ENCODE measurements at places on chromosomes 7 and 10.

GRCh38 chr7:120229084-120229483 lies 43.9 kb upstream of the KCND2 start:
- no peak for DNase-seq

- DNase-seq: no peak
Observed at GRCh38 chr7:54839575-54840213, 80.7 kb upstream of the SEC61G start.

- DNase-seq: no peak
Observed at GRCh38 chr10:45008524-45009161, 7.9 kb downstream of the ZNF22 start.

DNA sequence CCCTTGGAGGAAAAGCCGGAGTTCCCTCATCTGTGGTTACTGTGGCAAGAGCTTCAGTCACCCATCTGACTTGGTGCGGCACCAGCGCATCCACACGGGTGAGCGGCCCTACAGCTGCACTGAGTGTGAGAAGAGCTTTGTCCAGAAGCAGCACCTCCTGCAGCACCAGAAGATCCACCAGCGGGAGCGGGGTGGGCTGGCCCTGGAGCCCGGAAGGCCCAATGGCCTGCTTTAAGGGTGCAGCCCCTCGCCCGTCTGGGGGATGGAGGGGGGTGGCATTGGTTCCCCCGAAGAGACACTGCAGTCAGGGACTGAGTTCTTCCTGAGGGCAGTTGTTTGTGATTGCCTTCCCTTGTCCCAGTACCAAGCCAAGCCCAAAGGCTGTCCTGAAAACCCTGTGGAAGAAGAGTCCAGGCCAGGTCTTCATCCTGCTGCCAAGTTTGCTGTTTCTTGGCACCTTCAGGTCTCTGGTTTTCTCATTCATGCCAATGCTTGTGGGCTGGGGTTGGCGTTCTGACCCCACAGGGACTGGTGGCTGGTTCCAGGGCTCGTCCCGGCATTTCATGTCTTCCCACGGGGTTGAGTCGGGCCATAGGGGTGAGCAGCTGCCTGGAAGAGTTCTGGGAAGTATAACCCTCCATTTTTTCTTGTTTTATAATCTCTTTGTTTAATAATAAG lies 7.7 kb upstream of the ZNF783 start:
- no peak for DNase-seq

- no peak for DNase-seq
Observed at GRCh38 chr7:11557627-11558026, 274.4 kb downstream of the THSD7A start.

DNA sequence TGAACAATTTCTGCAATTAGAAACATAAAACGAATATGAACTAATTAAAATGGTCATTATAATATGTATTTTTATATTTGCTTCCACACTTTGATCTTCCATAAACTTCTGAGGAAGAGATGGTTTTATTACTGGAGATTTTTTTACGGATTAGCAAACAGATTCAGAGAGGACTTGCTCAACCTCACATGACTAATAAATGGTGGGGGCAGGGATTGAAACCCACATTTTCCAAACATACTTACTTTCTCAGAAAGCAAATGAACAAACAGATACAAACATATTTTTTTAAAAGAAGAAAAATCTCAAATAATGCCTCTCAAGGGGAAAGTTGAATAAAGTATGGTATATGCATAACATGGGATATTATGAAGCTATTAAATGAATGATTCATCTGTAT lies 18.3 kb downstream of the ANKMY2 start:
- DNase-seq: no peak

GRCh38 chr10:68553138-68553537 lies 7.0 kb upstream of the TET1 start:
- no peak for DNase-seq

- DNase-seq: no peak
Observed at GRCh38 chr10:31320550-31321211, 1.7 kb downstream of the ZEB1 start.

GRCh38 chr7:48244864-48245271 lies 73.6 kb downstream of the ABCA13 start:
- DNase-seq: no peak

DNA sequence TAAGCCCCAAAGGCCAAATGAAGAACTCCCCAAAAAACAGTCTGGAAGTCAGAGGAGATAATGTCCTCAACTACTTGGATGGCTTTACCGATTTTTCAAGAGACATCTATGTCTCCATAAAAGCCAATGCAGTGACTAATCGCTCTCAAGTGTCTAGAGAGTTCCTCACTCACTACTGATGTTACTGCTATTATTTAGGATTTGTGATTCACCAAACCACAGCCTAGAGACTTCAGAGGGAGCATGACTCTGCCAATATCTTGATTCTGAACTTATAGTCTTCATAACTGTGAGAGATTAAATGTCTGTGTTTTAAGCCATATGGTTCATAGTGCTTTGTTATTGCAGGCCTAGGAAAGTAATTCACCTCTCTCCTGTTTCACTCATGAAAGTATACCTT lies 160.2 kb downstream of the IPMK start:
- no peak for DNase-seq

- DNase-seq: no peak
Observed at GRCh38 chr10:127849921-127850320, 42.8 kb downstream of the CLRN3 start.

GRCh38 chr10:31624611-31625010 lies 304.0 kb downstream of the ARHGAP12 start:
- no peak for DNase-seq

DNA sequence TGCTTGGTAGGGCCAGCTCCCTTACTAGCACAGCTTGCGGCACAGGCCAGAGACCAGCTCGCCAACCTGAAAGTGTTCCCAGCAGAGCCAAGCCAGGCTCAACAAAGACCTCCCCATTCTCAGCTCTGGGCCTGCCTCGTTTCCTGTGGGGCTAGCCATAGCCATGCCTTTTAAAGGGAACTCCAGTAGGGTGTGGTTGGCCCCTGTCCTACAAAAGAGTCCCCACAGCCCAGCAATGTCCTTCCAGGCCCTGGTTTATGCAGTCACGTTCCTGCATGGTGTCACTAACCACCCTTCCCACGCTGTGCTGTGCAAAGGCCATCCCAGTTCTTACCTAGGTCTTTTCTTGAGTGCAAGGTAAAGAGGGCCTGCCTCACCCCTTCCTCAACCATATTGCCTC lies 87.8 kb upstream of the LRRC4 start:
- no peak for DNase-seq

GRCh38 chr7:232410-233248 lies 40.3 kb downstream of the FAM20C start:
- no peak for DNase-seq

DNA sequence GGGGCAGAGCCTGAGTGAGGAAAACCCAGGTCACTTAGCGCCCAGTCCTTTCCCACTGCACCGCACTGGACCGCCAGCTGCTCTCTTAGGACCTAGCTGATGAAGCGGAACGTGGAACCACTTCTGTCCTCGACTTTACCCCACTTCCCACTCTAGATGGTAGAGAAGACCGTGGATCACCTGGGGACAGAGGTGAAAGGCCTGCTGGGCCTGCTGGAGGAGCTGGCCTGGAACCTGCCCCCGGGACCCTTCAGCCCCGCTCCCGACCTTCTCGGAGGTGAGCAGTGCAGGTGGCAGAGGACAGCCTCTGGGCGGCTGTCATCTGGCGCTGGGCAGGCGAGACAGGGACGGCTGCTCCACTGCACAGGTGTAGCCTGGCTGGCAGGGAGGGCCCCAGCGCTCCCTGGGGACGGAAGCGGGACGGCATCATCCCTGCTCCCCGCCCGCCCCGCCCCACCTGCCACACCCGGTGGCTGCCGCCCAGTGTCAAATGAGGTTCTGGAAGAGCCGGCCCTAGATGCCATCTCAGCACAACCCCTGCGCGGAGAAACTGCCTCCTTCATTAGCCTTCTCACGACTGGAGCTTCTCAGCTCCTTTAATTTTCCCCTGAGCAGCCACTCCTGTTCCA lies 11.7 kb downstream of the PLAC9 start:
- DNase-seq: no peak

GRCh38 chr10:28201410-28202400 lies 101.2 kb downstream of the MPP7 start:
- DNase-seq: no peak

GRCh38 chr7:23000597-23001360 lies 13.2 kb downstream of the HYCC1 start:
- no peak for DNase-seq

- DNase-seq: no peak
Observed at GRCh38 chr7:75688200-75689136, 50.3 kb downstream of the HIP1 start.

GRCh38 chr10:131997366-131998049 lies 15.8 kb upstream of the BNIP3 start:
- DNase-seq: no peak

GRCh38 chr7:157822688-157823031 lies 485.9 kb downstream of the DNAJB6 start:
- DNase-seq: no peak

GRCh38 chr7:133602291-133602690 lies 349.4 kb downstream of the EXOC4 start:
- no peak for DNase-seq

GRCh38 chr7:21579341-21580072 lies 36.7 kb downstream of the DNAH11 start:
- DNase-seq: no peak

DNA sequence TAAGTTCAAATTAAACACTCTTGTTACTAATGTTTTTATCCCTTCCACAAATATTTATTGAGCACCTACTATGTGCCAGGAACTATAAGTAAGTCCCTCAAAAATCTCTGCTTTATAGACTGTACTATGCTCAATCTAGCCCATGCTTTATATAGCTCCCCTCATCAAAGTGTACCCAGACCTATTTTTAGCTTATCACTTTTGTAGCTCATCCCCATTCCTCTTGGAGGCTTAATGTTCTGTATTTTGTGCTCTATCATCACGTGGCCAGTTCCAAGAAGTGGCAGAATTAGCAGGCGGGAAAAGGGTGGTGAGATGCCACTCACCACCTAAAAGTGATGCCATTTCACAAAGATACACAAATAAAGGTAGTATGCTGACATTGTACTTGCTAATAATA lies 138.1 kb upstream of the BET1 start:
- DNase-seq: no peak

DNA sequence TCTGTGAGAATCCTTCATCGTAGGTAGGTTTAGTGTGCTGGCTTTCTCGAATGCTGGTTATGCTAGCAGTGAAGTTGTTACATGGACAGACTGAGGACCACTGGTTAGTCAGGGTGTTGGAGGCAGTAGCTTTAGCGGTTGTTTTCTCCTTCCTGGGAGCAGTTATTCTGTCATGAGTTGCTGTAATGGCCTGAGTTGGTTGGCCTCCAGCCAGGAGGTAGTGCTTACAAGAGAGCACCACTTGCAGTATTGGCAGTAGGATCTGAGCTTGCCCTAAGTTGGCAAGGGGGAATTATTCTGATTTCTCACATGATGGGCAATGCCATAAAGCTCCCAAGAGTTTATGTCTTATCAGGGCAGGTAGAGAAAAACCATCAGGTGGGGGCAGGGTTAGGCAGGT lies 58.0 kb downstream of the IPMK start:
- no peak for DNase-seq

GRCh38 chr10:75408911-75409885 lies 7.6 kb upstream of the ZNF503 start:
- DNase-seq: peak; percentile 65

All from NCI-H1930 (cell line).